ENCODE measurements at places on chromosomes 6 and 20.

- no peak for DNase-seq
Observed at GRCh38 chr20:24720957-24721356, 228.1 kb upstream of the CST7 start.

DNA sequence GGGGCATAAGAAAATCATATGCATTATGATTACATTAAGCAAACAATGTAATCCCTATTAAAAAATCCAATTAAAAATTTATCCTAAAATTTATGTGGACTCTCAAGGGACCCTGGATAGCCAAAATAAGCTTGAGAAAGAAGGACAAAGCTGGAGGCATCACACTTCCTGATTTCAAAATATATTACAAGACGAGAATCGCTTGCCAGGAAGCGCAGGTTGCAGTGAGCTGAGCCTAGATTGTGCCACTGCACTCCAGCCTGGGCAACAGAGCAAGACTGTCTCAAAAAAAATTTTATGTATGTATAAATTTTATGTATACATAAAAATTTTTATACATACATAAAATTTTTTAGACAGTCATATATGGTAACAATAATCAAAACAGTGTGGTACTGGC is 48.5 kb upstream of the GCNT2 start:
- DNase-seq, result no peak

DNA sequence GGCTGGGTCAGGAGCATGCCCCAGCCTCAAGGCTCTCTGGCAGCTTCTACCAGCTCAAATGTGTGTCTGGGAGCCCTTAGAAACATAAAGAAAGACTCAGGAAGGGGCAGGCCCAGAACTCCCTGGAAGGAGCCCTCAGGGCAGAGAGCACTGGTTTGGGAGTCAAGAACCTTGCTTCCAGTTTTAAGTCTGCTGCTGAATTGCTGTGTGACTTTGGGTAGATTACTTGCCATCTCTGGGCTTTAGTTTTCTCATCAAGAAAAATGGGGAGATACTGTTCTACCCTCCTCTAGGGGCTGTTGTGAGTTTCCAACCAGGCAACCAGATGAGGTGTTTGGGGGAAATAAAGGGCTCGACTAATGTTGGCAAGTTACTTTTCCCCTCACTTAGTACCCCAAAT is 8.8 kb downstream of the GDAP1L1 start:
- no peak for DNase-seq

DNA sequence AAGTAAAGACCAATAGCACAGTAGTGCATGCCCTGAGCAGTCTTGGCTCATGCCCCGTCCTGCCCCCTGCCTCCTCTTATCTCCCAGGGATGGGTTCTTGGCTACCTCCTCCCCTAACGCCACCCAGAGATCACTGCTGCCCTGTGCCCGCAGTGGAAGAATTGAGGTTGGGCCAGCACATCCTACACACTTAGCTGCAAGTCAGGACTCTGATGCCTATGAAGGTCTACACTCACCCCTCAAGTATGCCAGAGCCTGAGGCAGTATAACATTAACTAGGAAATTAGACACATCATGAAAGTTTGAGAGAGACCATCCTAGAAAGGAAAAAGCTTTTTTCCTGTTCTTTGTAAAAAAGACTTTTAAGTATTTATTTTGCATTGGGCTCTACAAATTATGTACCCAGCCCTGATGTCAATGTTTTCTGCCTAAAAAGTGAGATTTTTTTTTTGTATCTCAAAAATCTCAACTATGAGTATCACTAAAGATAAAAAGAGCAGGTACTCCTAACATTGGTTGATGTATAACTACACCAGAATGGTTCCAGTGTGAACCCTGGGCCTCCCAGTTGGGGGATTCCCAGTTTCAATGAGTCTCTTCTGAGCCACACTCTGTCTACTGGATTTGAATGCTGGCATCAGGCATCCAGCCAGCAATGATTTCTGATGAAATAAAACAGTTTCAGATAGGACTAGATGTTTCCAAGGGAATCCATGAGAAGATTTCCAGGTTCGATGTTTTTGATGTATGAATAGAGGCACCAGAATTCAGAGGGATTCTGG is 115.4 kb downstream of the ISM1 start:
- no peak for DNase-seq

DNA sequence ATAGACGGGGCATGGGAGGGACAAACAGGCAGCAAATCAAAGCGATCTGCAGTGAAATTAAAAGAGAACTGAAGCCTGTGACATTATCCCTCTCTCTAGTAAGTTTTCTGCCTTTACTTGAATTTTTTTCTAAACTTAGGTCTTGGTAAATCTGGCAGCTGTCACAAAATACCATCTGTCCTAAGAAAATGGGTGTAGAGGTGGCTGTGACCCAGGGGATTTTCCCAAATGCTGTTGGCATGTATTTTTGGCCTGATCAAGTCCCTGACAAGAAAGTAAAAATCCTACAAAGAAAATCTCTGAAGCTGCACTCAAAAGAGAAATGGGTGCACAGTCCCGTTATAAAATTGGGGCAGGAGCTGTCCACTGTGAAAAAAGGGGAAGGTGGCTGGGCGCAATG is 30.2 kb upstream of the F13A1 start:
- DNase-seq, result no peak

GRCh38 chr6:125346201-125346925 is 44.6 kb upstream of the HDDC2 start:
- DNase-seq, result no peak

- DNase-seq, result no peak
Observed at GRCh38 chr20:32609111-32609773, 24.1 kb upstream of the NOL4L start.

DNA sequence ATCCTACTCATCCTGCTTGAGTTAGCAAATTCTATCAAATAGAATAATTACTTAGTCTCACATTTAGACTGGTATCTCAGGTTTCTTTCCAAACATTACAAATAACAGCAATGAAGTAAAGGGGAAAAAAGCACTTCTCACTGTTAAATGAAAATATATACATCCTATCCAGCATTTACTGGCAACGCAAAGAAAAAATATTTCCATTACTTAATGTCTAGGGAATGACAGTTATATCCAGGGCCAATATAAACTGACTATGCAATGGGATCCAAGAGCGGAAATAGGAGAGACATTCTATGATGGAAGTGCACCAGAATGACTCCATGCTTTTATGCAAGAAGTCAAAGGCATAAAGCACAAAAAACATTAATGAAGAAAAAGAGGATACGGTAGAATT is 60.3 kb downstream of the ME1 start:
- DNase-seq, result no peak

DNA sequence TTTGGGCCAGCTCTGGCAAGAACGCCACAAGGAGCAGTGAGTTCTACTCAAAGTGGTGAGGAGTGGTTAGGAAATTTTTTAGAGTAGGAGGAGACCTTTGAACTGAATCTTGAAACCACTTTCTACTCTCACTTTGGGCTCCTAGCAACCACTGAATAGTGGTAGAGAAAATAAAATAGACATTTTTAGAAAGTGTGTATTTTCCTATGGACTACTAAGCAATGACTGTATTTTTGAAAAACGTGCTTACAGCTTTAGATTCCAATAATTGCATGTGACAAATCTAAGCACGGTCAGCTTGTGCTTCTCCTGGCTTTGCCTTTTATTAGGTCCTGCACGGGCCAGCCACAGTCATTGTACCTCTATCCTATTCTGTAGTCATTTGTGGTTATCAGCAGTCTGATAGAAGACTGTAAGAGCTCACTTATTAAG is 8.7 kb upstream of the IFNGR1 start:
- DNase-seq, result no peak

Data from cortex of kidney (tissue), 1 donor.